ENCODE measurements at places on chromosomes 5 and 9.

- no peak for DNase-seq
Measured at GRCh38 chr9:114081441-114082016, 3.4 kb upstream of the AMBP start.

DNA sequence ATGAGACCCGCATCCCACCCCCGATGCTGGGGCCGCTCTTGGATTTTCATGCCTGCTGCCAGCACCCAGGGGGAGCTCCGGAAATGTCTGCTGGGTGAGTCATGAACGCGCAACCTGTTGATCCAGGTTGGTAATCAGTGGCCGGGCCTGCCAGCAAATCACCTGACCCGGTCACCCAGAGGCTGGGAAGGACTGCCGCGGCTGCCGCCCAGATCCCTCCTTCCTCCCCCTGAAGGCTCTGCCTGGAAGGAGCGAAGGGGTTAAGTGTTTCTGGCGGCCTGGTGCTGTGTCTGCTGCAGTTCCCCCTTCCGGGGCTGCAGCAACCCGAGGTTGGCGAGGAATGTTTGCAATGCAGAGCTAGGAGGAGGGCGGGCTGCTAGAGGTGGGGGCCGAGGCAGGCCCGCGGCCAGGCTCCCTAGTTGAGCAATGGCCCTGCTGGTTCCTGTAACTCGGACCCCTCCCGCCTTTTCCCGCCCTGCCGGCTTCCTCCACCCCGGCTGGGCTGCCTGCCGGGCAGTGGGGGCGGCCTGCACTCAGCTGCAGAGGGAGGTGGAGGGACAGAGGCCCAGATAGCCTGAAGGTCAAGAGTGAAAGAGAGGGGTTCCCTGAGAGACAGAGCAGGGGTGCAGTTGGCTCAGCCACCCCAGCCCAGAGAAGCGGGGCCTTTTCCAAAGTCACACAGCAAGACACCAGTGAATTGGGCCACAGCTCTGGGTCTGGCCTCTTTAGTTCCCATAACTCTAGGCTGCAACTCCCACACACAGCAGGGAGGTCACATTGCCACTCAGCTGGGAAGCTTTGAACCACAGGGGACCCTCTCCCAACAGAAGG, 156.3 kb upstream of the IER5L start:
- DNase-seq: peak; percentile 74

GRCh38 chr9:93807166-93808074, 147.7 kb downstream of the BARX1 start:
- no peak for DNase-seq

GRCh38 chr9:31394015-31394473, 990.4 kb upstream of the ACO1 start:
- no peak for DNase-seq

DNA sequence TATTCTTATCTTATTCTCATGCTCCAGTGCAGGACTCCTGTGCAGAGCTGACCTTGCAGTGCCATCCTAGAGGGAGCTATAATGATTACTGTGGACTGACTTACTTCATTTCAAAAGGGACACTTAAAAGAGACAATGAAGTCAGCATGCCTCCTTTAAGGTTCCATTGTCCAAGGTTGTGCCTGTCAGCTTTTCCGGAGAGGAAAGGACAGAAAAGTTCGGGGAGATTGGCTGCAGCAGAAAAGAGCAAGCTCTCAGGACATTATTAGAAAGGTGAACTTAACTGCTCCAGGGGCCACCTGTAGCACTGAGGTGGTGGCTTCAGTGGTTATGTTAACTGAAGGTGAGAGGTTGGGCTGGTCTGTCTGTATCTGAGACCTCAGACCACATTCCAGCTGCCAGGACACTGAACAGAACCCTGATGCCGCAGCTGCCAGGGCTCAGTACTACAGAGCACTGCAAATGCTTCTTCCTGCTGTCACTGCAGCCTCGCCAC, 112.9 kb downstream of the ST8SIA4 start:
- DNase-seq: no peak

- DNase-seq: no peak
Measured at GRCh38 chr5:125865166-125865815, 557.9 kb upstream of the GRAMD2B start.

- no peak for DNase-seq
Measured at GRCh38 chr9:108521063-108521590, 334.7 kb downstream of the ACTL7B start.

DNA sequence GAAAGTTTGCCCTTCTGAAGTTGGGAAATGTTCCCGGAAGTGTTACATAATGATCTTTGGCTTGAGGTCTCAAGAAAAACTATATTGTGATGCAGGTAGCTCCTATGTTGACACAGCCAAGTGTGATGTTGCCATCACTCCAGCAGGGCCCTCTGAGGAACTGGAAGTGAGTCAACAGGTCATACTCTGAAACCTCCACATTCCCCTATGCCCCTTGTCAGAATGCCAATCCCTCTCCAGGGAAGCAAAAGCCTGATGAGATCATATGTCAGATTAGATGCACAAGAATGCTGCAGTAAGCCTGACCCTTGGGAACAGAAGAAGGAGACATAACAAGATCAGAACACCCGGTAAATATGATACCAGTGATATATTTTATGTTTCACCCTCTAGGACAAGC, 66.8 kb upstream of the ITGA2 start:
- peak; percentile 7 for DNase-seq

Measured in common myeloid progenitor, CD34-positive (primary cell).